ENCODE measurements at places on chromosomes 11 and 22. TPM values are rescaled to one million over a fixed set of nuclear protein-coding genes. Genes with fewer than 3 reads are reported as not detected.

The CABP4 gene
- 0.26 TPM for total RNA-seq

The CSNK2A3 gene
- 1.2 TPM for total RNA-seq

The CDCA5 gene
- total RNA-seq: 4.2 TPM

The TNNT3 gene
- total RNA-seq: 0.25 TPM

The OR52A1 gene
- total RNA-seq: not detected

The MYBPC3 gene
- total RNA-seq: not detected

The FAM227A gene
- 1.1 TPM for total RNA-seq

The TSGA10IP gene
- total RNA-seq: 0.13 TPM

The XKR3 gene
- total RNA-seq: 0.06 TPM

The SPDYC gene
- total RNA-seq: not detected

The POU2AF3 gene
- total RNA-seq: not detected

The MEI1 gene
- total RNA-seq: 1.2 TPM

The MPPED1 gene
- total RNA-seq: not detected

The PKP3 gene
- total RNA-seq: 1.3 TPM

The ZNF280B gene
- under 0.01 TPM for total RNA-seq

The BDNF gene
- total RNA-seq: 42.3 TPM

The FBLN1 gene
- 26.6 TPM for total RNA-seq

The PLAAT4 gene
- total RNA-seq: 24.6 TPM

The SIAE gene
- total RNA-seq: 21.9 TPM

The NLRP14 gene
- total RNA-seq: 0.92 TPM

The FIBP gene
- 262 TPM for total RNA-seq

The NXPE1 gene
- total RNA-seq: not detected

The LRRC74B gene
- not detected for total RNA-seq

The B4GALNT4 gene
- total RNA-seq: under 0.01 TPM

The GSTT2 gene
- total RNA-seq: not detected

The KDM4E gene
- total RNA-seq: not detected

The SLC22A9 gene
- total RNA-seq: not detected

The LRRC10B gene
- not detected for total RNA-seq

The PRG3 gene
- not detected for total RNA-seq

The POTEH gene
- not detected for total RNA-seq

The NTM gene
- 35.0 TPM for total RNA-seq

The MYRF gene
- 0.44 TPM for total RNA-seq

The FOLR3 gene
- total RNA-seq: 0.13 TPM

The RAG2 gene
- total RNA-seq: not detected

The SUSD2 gene
- total RNA-seq: 17.5 TPM

The BACE1 gene
- 41.5 TPM for total RNA-seq

The PRODH gene
- 0.06 TPM for total RNA-seq

The INPP5J gene
- 0.12 TPM for total RNA-seq

The PTGDR2 gene
- not detected for total RNA-seq

The OR8G5 gene
- total RNA-seq: not detected

Measured in aortic smooth muscle cell (primary cell).